Midbrain (tissue), 1 donor: ENCODE measurements at places on chromosomes 7 and 10.

DNA sequence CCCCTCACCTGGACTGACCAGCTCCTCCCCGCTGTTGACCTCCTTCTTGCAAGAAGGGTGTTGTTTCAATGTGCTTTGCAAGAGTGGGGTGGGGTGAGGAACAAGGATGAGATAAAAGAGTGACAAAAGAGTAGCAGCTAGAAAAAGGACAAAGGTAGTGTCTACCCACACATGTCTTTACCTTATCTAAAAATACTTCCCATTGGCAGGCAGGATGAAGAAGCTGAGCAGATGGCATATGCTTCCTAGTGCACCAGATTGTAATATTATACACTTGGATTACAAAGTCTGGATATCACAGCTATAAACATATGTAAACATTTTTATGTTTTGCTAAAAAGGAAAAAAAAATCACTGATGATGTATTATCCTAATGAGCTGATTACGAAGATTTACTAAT, 34.5 kb downstream of the CHN2 start:
- DNase-seq, result no peak

DNA sequence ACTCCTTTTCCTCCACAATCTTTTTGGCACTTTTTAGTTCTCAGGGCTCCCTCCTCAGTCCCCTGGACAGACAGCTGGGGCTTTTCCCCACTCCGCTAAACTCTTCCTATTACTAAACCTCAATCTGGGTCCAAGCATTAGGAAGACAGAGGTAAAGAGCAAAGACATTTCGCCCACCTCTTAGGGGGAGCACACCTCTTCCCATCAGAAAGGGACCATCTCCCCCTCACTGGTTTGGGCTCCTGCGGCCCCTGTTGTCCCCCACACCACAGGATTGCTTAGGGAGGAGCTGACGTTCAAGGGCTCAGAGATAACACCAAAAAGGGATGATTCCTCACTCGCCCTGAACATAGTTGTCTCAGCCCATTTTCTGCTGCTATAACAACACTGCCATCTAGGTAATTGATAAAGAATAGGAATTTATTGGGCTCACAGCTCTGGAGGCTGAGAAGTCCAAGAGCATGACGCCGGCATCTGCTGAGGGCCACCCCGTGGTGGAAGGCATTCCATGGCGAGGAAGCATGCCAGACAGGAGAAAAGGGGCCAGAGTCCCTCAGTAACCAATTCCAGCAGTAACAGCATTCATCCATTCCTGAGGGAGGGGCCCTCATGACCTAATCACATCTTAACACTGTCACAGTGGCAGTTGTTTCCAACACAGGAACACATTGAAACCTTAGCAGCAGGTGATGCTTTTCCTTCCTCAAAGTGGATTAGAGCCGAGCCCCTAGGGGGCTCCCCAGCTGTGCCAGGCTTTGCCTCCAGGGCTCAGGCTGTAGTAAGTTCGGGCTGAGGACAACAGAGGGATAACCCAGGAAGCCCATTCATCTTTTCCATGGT, 209.6 kb downstream of the EBF3 start:
- no peak for DNase-seq

DNA sequence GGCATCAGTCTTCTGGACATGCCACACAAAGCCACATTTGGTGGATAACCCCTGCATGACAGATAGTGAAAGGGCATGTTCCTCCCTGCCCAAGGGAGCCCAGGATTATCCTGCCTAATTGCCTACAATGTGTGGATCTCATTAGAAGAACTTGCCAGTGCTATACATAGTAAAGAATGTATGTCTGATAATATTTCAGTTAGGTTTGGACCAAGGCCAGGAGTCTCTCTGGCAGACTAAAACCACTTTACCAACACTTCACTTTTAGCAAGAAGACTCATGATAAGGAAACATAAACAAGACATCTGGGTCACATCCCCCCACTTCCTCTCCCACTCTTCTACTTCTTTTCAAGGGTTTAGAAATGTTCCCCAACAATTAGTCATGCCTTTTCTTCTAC, 196.7 kb downstream of the MTERF1 start:
- DNase-seq, result no peak

- DNase-seq, result no peak
Observed at GRCh38 chr7:26685606-26686005, 178.8 kb downstream of the SKAP2 start.

- DNase-seq, result no peak
Observed at GRCh38 chr7:18521945-18522566, 26.5 kb downstream of the HDAC9 start.
